ENCODE measurements at places on chromosomes 12 and 14. TPM values are rescaled to one million over a fixed set of nuclear protein-coding genes. Genes with fewer than 3 reads are reported as not detected.

Gene LUM
- total RNA-seq, result 370 TPM

DNA sequence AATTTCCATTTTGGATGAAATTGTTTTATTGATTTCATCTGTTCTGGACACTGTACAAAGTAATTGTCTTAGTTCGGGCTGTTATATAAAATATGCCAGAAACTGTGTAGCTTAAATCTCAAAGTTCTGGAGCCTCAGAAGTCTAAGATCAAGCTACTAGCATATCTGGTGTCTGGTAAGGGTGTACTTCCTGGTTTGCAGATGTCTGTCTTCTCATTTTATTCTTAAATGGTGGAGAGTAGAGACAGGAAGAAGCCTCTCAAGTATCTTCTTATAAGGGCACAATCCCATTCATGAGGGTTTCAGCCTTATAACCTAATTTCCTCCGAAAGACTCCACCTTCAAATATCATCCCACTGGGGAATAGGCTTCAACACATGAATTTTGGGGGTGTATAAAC is 51.3 kb downstream of the MON2 start:
- H3K36me3 ChIP-seq, result no peaks in the 10 kb centered on the region
- no peaks in the 10 kb centered on the region for H3K27me3 ChIP-seq
- no peak for DNase-seq
- no peak overlapping the region for H3K27ac ChIP-seq
- H3K4me3 ChIP-seq, result no peak overlapping the region

GRCh38 chr12:64549108-64549507 is 61.2 kb upstream of the RASSF3 start:
- no peaks in the 10 kb centered on the region for H3K4me1 ChIP-seq
- no peaks in the 10 kb centered on the region for H3K27me3 ChIP-seq
- H3K36me3 ChIP-seq, result no peaks in the 10 kb centered on the region
- H3K27ac ChIP-seq, result no peak overlapping the region
- H3K4me3 ChIP-seq, result no peak overlapping the region
- DNase-seq, result no peak

GRCh38 chr12:1186298-1186697 is 195.3 kb downstream of the ERC1 start:
- no peaks in the 10 kb centered on the region for H3K27me3 ChIP-seq
- no peak overlapping the region for H3K27ac ChIP-seq
- DNase-seq, result no peak
- peaks cover 3% of the 10 kb centered on the region for H3K36me3 ChIP-seq
- H3K4me1 ChIP-seq, result no peaks in the 10 kb centered on the region
- H3K4me3 ChIP-seq, result no peak overlapping the region

DNA sequence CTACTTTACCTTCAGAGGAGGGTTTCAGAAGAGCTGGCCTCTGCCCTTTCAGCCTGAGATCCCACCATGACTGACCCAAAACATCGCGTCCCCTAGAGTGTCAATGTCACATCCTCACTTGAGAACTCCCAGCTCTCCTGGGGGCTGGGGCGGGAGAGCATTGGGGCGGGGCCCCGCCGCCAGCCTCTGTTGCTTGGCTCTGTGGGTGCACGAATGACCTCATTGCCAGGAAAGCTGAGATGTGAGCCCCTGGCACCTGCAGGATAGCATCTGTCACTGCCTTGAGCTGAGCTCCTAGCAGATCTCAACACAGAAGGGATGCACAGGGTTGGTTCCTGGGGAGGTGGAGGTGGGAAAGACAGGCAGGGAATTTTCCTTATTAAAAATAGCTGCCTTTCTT is 20.6 kb upstream of the MYL2 start:
- peaks cover 11% of the 10 kb centered on the region for H3K27me3 ChIP-seq
- H3K27ac ChIP-seq, result no peak overlapping the region
- H3K4me1 ChIP-seq, result no peaks in the 10 kb centered on the region
- H3K4me3 ChIP-seq, result no peak overlapping the region
- no peaks in the 10 kb centered on the region for H3K36me3 ChIP-seq
- DNase-seq, result no peak

- no peaks in the 10 kb centered on the region for H3K36me3 ChIP-seq
- no peak overlapping the region for H3K27ac ChIP-seq
- H3K4me1 ChIP-seq, result peaks cover 81% of the 10 kb centered on the region
- H3K27me3 ChIP-seq, result no peaks in the 10 kb centered on the region
- no peak overlapping the region for H3K4me3 ChIP-seq
Observed at GRCh38 chr14:77103951-77104350, 5.9 kb downstream of the CIPC start.

Gene KCNK13
- 1.7 TPM for total RNA-seq

GRCh38 chr12:25311506-25311905 is 60.8 kb upstream of the KRAS start:
- DNase-seq, result no peak
- H3K4me3 ChIP-seq, result no peak overlapping the region

GRCh38 chr14:77105145-77105939 is 7.3 kb downstream of the CIPC start:
- H3K27ac ChIP-seq, result no peak overlapping the region
- H3K36me3 ChIP-seq, result peaks cover 22% of the 10 kb centered on the region
- H3K4me3 ChIP-seq, result no peak overlapping the region

DNA sequence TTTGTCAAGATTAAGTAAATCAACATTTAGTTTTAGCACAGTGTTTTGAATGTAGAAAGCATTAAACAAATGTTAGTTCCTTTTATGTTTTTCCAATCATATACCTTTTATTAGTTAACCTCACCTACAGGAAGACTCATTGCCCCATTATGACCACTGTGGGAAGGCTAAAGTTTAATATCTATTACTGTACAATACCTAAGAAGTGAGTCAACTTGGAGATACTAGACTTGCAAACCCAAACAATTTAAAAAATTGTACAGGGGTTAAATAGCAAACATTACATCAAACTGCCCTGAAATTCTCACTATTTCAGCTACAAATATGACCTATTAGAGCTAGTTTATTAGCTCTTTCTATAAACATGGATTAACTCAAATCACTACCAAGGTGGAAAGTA is 8.6 kb upstream of the G2E3 start:
- no peaks in the 10 kb centered on the region for H3K27me3 ChIP-seq
- H3K4me1 ChIP-seq, result no peaks in the 10 kb centered on the region
- no peak overlapping the region for H3K27ac ChIP-seq
- DNase-seq, result no peak
